ENCODE measurements at places on chromosomes 7 and 10. TPM values are rescaled to one million over a fixed set of nuclear protein-coding genes. Genes with fewer than 3 reads are reported as not detected.

SLC13A4 gene
- total RNA-seq, result 0.60 TPM

- peak; percentile 60 for ATAC-seq
These were observed 111.1 kb upstream of the AFAP1L2 start for GRCh38 chr10:114515298-114515914.

GPR15LG gene
- total RNA-seq, result not detected

- ATAC-seq, result no peak
These were observed 58.0 kb downstream of the NEBL start for GRCh38 chr10:20839141-20839540.

DNA sequence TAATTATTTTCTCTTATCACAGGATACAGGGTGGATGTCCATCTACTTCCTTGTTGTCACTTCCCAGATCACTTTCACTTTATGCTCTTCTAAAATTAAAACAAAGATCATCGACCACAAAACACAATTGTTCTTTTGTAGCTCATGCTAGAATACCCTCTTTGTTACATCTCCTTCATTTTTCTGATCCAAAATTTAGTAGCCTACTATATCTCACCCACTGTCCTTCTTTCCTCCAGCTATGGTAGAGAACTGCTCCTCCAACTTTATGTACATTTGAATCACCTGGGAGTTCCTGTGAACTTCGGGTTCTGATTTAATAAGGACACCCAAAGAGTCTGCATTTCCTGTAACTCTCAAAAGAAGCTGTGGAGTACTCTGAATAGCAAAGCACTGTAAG is 1.2 kb upstream of the AHR start:
- no peak for ATAC-seq

DNA sequence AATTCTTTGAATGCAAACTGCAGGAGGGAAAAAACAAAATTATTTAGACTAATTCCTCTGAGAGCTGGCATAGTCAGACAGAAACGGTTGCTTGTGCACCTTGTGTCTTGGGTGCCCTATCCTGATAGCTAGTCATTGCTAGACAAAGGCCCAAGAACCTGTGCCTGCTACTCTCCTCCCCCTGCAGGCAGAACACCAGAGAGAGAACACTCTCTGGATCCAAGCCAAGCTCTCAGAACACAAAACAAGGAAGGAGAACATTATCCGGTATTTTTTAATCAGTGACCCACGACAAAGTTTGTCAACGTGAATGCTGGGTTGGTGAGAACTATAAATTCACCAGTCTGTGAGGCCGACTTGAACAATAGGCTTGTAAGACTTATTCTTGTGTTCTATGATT is 18.8 kb upstream of the PPP1R9A start:
- no peak for ATAC-seq

GRCh38 chr10:29767968-29768367 is 133.2 kb upstream of the SVIL start:
- no peak for ATAC-seq

DNA sequence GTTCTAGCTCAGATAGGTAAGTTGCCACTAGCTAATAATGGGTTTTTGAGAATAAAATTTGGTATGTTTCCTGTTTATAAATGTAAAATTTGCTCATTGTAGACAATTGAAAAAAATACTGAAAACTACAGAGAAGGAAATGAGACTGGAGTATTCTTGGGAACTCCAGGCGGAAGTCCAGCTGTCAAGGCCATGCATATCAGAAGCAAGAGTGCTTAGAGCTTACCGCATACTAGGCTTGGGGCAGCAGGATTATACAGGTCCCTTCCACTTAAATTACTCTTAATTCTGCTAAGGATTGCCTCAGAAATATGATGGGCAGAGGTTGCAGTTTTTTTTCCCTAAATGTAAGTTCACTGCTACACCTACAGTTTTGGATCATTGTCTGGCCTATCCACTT is 26.6 kb downstream of the UMAD1 start:
- no peak for ATAC-seq

GRCh38 chr10:27147701-27148100 is 6.5 kb downstream of the YME1L1 start:
- ATAC-seq, result no peak

DNA sequence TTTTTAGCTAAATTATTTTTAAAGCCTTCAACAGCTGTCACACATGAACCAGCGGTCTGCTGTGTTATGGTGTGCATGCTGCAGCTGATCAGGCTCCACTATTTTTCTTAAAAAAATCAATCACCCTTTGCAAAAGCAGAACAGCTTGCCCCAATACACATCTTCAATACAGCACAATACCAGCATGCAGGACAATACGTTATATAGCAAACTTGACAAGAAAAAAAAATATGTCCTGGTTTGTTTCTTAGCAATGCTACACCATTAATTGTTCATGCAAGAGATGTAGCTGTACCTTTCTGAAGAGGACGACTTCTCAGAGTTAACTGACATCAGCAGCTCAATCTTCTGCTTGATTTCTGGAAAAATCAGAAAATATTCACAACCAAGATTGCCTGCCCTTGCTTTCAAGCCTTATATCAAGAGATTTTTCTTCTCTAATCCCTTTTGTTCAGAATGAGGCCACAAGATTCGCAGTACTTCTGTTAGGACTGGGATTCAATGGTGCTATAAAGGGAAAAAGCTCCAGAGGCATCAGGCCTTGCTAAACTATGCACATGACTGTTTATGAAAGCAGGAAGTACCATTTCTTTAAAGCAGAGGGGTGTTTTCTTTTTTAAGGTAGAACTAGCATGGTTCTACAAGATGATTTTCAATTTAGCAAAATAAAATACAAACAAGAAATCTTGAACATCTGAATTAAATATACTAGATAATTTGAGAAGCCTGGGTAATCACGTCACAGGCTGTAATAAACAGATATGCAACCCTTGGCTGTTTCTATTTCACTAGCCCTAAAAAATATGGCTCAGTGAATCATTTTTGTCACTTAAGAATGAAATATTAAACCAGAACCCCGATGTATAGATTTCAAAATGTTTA is 120.0 kb downstream of the SRPK2 start:
- peak; percentile 90 for ATAC-seq

PRRT4 gene
- total RNA-seq, result 0.61 TPM

- peak; percentile 8 for ATAC-seq
These were observed 8.4 kb downstream of the CPA2 start for GRCh38 chr7:130274983-130275591.

- ATAC-seq, result peak; percentile 78
These were observed 24.6 kb downstream of the PAPOLB start for GRCh38 chr7:4837041-4837802.

DNA sequence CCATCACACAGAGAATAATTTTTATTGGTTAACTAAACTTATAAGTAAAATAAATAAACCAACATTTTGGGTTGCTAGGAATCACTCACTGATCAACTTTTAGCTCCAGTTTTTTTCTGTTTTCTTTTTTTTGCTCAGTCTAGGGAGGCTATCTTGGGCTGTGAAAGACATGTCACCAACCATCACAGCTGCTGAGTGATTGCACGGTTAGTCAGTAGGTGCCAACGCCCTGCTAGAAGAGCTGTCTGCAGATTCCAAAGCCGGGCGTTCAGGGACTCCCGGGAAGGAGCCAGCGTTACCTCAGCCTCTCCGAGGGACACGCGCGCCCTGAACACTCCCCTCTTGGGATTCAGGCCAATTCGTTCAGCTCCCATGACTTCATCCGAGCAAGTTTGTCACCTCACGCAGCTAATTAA is 604 bp upstream of the STAM start:
- peak; percentile 57 for ATAC-seq

ELOVL3 gene
- 0.23 TPM for total RNA-seq

- no peak for ATAC-seq
These were observed 53.8 kb downstream of the PANK1 start for GRCh38 chr10:89591111-89591795.

DNA sequence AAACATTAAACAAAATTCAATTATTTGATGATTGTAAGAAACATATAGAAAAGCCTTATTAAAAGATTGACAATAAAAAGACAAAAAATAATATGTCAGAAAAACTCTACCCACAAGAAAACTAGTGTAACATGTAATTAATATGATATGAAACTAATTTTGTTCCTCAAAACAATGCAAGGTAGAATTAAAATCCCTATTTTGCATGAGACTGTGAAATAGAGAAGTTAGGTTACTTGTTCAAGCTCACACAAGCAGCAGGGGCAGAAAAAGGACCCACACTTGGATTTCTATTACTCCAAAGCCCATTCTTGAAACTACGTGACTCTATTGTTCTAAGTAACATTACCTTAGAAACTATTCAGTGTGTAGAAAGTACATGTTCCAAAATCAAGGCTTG is 96.4 kb downstream of the KCNMA1 start:
- no peak for ATAC-seq

DNA sequence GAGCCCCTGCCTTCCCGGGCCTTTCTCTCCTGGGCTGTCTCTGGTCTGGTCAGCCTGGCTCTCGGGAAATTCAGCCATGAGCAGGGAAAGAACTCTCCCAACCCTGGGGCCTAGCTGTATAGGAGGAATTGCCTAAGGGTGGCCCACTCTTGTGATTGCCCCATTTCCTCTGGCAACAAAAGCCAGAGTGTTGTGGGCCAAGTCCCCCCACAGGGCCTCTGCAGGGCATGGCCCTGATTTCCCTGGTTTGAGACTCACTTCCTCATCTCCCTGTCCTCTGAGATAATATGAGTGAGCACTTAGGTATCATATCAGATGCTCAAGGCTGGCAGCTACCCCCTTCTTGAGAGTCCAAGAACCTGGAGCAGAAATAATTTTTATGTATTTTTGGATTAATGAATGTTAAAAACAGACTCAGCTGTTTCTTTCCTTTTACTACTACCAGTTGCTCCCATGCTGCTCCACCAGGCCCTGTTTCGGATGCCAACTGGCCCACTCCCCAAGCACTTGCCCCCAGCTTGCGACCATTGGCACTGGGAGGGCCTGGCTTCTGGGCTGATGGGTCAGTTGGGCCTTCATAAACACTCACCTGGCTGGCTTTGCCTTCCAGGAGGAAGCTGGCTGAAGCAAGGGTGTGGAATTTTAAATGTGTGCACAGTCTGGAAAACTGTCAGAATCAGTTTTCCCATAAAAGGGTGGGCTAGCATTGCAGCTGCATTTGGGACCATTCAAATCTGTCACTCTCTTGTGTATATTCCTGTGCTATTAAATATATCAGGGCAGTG is 11.4 kb downstream of the IRF5 start:
- no peak for ATAC-seq

GRCh38 chr10:102281102-102281487 is 35.8 kb downstream of the GBF1 start:
- ATAC-seq, result no peak

DNA sequence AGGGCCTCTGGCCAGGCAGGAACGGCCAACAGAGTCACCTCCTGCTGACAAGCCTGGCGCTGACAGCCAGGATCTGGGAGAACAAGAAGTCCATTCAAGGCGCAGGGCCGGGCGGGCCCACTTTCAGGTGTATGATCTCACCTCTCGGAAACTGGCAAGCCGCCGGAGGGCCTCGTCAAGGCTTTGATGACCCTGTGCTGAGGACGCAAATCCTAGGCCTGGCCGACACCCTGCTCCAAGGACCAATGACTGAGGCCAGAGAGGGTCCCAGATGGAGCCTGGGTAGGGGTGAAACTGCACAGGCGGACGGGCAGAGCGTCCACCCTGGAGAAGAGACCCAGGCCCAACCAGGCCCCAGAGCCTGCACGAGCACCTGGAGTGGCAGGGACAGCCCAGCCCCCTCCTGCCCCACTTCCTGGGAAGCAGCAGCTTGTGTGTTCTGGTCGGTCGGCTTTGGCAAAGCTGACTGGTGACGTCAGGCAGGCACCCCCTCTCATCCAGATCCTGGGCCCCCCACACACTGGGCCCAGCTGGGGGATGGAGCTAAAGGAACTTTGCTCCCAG is 30.6 kb downstream of the MYL10 start:
- no peak for ATAC-seq

GRCh38 chr10:80356563-80356988 is at the start of the genes DYDC1 and DYDC2:
Gene DYDC1, minus strand, starts transcription at chr10:80356755. Its CDS starts 4,154 bp downstream, at chr10:80352601.
Gene DYDC2, plus strand, starts transcription at chr10:80356781. Its CDS starts 5,663 bp downstream, at chr10:80362444.
- ATAC-seq, result peak; percentile 92

DNA sequence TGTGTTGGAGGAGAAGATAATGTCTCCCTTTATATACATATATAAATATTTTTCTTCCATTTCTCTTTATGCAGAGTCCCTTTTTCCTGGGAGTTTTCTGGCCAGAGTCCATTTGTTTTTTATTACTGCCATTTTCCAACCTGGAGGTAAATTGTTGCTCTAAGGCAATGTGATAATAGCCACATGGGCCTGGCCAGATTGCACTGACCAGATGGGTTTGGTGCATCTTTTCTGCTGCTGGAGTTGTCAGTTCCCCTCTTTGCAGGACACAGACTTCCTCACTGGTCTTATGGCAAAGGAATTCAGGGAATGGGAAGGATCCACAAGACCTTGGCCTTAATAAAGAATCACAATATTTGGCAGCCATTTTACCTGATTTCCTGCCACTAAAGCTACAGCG is 254.9 kb downstream of the SORCS3 start:
- ATAC-seq, result no peak

GRCh38 chr10:96690755-96691730 is 29.3 kb downstream of the PIK3AP1 start:
- ATAC-seq, result no peak

- ATAC-seq, result no peak
These were observed 427.9 kb upstream of the CELF2 start for GRCh38 chr10:10589540-10590303.

CYCS gene
- total RNA-seq, result 149 TPM

MEIG1 gene
- 1.8 TPM for total RNA-seq

- ATAC-seq, result no peak
These were observed 72.6 kb downstream of the JAZF1 start for GRCh38 chr7:28107960-28108359.

CALHM1 gene
- total RNA-seq, result 0.14 TPM

GRCh38 chr10:14093730-14094484 is 236.8 kb downstream of the FRMD4A start:
- ATAC-seq, result peak; percentile 38

DNA sequence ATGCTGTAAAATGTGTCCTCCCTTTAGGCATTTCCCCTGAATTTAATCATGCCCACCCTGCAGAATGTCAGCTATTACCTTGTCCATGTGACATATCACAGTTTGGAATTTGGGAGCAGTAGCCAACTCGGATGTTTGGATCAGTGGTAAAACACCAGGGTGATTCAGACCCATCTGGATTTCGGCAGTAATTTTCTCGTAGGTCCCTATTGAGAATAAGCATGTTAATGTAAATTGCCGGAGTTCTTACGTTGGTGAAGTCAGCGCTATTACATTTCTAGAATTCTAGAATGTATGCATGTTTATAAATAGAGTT is 44.1 kb downstream of the HGF start:
- no peak for ATAC-seq

DNA sequence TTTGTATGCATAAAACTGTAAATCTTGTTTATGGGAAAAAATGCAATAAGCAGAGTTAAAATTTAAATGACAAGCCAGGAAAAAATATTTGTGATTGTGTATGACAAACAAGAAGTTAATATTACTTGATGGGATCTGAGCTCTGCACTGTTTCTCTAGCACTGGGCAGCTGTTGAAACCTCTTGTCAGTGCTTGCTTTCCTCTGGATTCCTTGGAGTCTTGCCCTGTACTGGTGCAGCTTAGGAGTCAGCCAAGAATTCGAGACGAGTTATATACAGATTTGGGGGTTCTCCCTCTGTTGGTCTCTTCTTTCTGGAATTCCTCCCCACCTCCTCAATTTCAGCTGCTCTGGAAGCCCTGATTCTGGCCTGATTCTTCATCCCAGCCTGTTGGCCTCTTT is 24.3 kb upstream of the OPN4 start:
- ATAC-seq, result no peak

THNSL1 gene
- total RNA-seq, result 7.7 TPM

- ATAC-seq, result no peak
These were observed 79.5 kb downstream of the RAB11FIP2 start for GRCh38 chr10:117967149-117967650.

SCART1 gene
- 5.2 TPM for total RNA-seq

SDK1 gene
- 7.6 TPM for total RNA-seq

- ATAC-seq, result no peak
These were observed 238.0 kb downstream of the EBF3 start for GRCh38 chr10:129725890-129726631.
